ENCODE measurements at places on chromosomes 11 and 22.

DNA sequence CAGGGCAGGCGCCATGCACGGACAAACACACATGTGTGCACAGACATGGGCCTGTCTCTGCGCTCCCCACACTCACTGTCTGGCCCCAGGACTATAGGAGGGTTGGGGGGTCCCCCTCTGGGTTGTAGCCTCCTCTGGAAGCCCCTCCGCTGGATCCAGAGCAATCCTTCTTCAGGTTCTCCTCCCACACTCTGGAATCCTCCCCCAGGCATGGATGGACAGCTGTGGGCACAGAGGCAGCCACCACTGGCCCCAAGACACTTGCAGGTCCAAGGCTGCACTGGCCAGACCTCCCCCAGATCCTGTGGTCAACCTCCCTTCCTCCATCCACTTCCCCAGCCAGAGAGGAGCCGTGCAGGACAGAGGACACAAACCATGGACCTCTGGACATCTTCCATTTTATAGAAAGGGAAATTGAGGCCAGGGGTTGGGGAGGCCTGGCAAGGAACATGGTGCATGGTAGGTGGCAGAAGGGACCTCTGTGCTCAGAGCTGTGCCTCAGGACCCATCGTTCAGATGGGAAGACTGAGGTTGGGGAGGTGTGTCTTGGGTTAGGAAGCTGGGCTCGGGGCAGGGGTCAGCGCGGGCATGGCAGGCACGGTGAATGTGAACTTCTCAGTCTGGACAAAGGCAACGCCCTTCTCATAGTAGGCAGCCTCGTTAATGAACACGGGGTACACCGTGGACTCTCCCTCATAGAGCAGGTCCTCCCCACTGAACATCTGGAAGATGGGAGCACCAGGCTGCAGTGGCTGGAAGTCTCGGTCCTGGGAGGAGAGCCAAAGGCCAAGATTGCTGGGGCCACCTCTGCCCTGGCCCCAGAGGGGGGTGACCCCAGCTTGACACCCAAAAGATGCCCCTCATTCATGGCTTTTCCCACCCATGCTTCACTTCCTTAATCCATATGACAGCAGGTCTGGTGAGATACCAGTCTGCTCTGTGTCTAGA is 2.9 kb upstream of the TBX10 start:
- no peak for DNase-seq

GRCh38 chr11:2520736-2521035 is 75.9 kb downstream of the KCNQ1 start:
- DNase-seq: no peak

DNA sequence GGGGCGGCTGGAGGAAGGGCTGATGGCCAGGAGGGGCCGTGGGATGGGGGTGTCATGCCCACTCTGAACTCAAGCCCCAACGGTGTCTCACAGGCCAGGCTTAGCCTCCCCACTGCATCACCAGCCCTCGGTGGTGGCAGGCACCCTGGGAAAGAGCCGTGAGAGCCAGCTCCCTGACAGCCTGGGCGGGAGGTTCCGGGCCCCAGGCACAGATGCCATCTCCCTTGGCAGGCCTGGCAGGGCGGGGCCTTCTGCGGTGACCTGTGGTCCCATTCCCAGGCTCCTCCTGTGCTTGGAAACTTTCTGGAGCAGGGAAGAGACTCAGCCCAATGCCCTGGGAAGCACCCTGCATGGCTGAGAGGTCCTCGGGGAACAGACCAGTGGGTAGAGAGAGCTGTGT is 4.8 kb downstream of the PHLDA2 start:
- no peak for DNase-seq

DNA sequence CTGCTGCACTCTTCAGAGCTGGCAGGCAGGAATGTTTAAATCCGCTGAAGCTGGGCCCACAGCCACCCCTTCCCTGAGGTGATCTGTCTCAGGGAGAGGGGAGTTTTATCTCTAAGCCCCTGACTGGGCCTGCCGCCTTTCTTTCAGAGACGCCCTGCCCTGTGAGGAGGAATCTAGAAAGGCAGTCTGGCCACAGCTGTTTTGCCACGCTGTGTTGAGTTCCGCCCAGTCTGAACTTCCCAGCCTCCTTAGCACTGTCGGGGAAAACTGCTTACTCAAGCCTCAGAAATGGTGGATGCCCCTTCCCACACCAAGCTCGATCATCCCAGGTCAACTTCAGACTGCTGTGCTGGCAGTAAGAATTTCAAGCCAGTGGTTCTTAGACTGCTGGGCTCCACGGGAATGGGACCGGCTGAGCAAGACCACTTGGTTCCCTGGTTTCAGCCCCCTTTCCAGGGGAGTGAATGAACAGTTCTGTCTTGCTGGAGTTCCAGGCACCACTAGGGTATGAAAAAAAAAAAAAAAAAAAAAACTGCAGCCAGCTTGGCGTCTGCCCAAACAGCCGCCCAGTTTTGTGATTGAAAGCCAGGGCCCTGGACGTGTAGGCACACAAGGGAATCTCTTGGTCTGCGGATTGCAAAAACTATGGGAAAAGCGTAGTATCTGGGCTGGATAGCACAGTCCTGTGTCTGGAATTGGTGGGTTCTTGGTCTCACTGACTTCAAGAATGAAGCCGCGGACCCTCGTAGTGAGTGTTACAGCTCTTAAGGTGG is 127.4 kb downstream of the SPON1 start:
- no peak for DNase-seq

DNA sequence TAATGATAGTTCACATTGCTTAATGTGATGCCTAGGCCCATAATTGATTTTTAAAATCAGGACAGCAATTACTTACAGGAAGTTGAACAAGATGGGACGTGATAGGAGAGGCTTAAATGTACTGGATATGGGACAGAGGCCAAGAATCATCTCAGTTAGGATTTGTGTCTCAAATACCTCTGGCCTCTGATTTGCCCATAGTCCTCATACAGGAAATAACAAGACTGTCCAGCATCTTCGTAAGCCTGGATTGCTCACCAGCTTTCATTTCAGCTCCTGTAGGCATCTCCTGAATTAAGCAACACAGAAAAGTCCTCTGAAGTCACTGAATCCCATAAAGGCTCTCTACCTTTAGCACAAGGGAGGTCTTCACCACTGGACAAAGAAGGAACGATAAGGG is at the start of gene MRGPRX3:
MRGPRX3 (plus strand) TSS at position 231 of the 400 bp plus-strand sequence. CDS start 4,632 bp downstream, outside the sequence.
- DNase-seq: no peak

DNA sequence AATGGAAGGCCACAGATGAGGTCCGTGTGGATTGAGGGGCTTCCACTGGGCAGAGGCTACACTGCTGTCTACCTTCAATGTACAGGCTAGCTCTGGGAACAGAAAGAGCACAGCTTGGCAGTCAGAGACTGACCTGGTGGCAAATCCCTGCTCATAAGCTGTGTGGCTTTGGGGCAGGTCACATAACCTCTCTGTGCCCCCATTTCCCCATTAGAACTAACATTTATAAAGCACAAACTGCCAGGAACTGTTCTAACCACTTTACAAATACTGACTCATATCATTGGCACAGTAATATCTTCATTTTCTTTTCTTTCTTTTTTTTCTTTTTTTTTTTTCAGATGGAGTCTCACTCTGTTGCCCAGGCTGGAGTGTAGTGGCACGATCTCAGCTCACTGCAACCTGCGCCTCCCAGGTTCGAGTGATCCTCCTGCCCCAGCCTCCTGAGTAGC is 3.1 kb downstream of the FOSL1 start:
- DNase-seq: no peak

DNA sequence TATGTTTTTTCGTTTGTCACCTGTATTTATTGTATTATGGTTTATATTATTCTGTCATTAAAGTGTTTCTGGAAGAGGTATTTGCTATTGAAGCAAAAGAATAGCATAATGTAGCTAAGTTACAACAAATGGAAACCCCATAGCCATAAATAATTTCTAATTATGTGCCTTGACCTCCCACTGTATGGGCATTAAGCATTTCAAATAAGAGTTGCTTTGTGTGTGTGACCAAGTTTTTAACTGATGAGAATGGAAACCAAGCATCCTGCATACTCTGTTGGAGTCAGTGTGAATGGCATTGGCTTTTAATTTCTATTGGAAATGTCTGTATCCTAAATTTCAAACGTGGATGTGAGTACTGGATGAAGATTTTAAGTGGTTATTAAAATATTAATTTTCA is 61.9 kb upstream of the MYO18B start:
- no peak for DNase-seq

- DNase-seq: no peak
Observed at GRCh38 chr11:111975076-111975806, 38.1 kb downstream of the DIXDC1 start.

DNA sequence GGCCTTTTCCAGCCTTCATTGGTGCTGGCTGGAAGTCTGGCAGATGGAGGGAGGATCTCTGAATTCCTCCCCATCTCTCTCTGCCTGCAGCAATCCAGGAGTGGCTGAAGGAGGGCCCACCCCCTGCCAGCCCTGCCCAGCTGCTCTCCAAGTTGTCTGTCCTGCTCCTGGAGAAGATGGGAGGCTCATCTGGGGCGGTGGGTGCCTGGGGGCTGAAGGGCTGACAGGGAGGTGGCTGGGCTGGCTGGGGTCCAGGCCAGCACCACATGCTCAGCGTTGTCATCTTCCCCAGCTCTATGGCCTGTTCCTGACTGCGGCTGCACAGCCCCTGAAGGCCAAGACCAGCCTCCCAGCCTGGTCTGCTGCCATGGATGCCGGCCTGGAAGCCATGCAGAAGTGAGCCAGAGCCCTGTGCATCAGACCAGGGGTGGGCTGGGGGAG is 12.2 kb downstream of the TKFC start:
- DNase-seq: no peak

GRCh38 chr11:1459764-1460395 is 26.7 kb downstream of the MOB2 start:
- no peak for DNase-seq

DNA sequence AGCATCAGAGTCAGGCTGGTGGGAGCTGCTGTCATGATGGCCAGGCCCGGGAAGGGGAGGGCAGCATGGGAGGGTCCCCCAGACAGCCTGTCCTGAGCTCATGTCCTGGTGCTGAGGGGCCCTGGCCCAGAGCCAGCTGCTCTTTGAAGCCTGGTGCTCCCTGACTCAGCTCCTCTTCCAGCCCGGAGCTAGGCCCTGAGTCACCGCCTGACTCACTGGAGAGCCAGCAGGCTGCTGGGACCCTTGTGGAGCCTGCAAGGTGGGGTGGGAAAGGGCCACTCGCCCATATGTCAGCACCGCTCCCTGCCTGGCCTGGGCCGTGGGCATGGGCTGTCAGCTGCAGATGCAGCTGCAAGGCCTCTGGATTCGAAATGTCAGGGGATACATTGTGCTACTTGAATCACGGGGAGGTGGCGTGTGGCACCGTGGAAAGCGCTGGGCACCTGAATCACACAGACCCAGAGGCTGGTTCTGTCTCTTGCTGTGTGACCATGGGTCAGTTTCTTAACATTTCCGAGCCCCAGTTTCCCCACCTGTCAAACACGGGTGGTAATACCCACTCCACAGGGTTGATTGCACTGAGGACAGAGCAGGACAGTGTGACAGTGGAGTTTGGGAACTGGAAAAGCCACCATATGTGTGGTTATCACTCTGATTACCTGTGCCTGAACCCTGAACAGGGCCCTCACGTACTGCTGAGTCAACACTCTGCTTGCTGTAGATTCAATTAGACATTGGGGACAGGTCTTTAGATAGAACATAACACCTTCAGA is 4.4 kb downstream of the CACNA1I start:
- no peak for DNase-seq

DNA sequence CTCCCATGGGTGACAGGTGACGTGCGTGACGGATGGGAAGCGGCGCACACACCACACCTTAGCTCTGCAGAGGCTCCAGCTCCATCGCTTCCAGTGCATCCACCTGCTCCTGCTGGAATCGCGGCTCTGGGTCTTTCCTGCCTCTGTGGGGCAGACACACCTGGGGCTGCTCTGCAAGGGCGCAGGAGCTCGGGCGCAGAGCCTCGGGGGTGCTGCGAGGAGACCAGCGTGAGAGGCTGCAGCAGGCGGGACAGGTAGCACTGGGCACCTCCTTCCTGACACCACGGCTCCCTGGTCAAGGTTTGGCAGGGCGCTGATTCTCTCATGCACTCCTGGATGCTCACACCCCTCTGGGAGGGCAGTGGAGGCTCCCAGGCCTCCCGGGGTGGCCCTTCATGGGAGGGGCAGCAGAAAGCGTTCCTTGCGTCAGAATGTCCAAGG is 1494.3 kb downstream of the BRD1 start:
- no peak for DNase-seq

DNA sequence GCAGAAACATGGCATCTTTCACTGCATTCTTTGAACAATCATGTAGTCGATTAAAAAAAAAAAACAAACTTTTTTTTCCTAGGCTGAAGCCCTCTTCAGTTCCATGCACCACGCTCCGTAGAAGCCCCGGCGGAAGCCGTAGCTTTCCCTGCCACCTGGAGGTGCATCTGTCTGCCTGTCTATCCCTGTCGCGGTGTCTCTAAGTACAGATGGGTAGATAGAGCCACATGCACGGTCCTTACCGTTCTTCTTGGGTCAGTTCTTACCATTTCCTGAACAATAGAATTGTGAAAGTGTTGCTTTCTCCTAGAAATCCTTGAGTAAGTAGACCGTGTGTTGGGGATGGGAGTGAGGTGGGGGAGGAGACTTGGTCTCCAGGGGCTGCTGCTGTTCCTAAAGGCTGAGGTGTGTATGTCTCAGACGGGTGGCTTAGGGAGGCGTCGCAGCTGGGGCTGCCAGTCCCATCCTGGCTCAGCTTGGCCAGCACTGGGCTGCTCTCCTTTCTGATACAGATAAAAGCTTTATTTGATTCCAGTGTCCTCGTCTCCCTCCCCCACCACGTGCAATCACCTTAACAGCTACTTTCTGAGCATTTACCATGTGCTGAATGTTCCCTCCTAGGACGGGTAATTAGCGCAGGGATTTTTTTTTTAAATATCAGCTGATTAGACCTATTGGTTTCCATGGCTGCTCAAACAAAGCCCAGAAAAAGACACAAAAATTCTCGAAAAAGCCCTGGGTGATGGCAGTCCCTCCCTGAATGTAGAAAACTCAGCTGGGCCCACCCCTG is 46.8 kb downstream of the MACROD1 start:
- no peak for DNase-seq

- DNase-seq: no peak
Observed at GRCh38 chr22:25420471-25420924, 144.0 kb upstream of the GRK3 start.

GRCh38 chr11:14340721-14341120 is 18.3 kb downstream of the RRAS2 start:
- no peak for DNase-seq

Measured in COR-L47 (cell line).